Stimulated activated CD4-positive, alpha-beta T cell treated with anti-CD3 and anti-CD28 coated beads, Interleukin-12 subunit alpha, Interleukin-12 subunit beta, amount 100 ng/mL, for 4 hours (primary cell): ENCODE measurements at places on chromosomes 16 and 17.

DNA sequence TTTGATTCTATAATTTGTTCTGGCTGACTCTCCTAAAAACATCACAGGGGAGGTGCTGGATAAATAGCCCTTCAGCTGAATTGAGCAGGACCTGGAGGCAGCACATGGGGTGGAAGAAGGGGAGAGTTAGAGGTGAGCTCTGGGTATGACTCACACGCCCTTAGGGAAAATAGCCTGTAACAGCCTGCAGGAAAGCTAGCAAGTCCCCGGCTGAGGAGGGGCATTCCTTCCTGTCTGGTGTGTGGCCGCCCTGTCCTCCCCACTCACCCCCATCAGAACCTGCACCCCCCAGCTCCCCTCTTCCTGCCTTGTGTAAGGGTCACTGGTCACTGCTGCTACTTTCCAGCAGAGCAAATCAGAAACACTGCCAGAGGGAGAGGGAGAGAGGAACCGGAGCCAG lies 187.4 kb downstream of the C16orf95 start:
- no peak for DNase-seq

DNA sequence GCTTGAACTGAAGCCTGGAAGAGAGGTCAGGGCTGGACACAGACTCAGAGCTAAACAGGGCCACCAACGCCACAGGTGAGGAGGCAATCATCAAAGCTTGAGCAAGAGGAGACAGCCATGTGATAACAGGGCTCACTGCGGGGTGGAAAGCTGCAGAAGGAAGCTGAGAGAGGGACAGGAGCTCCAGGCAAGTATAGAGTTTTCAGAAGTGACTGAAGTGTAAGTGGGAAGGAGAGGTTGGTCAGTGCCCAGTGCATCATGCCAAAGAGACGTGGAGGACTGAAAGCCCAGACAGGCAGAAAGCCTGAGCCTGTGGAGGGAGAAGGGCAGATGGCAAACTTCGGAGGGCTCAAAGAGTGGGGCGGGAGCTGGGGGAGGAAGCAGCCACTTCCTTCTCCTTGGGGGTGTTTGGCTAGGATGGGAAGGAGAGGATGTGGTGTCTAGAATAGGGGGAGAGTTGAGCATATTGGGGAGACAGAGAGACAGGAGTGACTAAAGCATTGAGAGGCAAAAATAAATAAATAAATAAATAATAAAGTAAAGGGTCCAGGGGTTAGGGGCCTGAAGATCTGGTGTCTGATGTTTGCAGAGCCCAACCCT lies 2.6 kb downstream of the KIFC3 start:
- DNase-seq, result no peak

GRCh38 chr16:73432850-73433730 lies 385.2 kb upstream of the ZFHX3 start:
- DNase-seq, result no peak

GRCh38 chr17:28041844-28042656 lies 427 bp upstream of the NLK start:
- no peak for DNase-seq
